Vagina (tissue), 2 donors: ENCODE measurements at places on chromosomes 6 and 20.

- no peak for DNase-seq
Observed at GRCh38 chr6:142152746-142153145, 5.7 kb downstream of the VTA1 start.

DNA sequence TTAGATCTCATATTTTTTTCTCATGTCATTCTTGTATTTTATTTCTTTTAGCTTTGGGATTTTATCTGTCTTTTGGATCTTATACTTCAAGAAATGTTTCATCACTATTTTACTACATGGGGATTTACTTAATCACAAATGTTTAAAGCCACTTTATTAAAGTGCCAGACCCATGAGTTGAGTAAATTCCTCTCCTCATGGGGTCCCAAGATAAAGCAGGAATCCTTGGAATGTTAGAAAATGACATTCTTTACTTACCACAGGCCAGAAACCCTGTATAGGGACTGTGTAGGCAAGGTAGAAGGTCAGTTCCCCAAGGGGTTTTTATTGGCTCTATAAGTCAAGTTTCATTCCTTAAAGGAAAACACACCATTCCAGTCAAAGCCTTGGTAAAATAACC, 28.4 kb upstream of the OR2J2 start:
- no peak for DNase-seq

GRCh38 chr20:24764027-24764793, 184.9 kb upstream of the CST7 start:
- DNase-seq, result peak; percentile 74

- no peak for DNase-seq
Observed at GRCh38 chr20:7667194-7667593, 273.1 kb downstream of the HAO1 start.

DNA sequence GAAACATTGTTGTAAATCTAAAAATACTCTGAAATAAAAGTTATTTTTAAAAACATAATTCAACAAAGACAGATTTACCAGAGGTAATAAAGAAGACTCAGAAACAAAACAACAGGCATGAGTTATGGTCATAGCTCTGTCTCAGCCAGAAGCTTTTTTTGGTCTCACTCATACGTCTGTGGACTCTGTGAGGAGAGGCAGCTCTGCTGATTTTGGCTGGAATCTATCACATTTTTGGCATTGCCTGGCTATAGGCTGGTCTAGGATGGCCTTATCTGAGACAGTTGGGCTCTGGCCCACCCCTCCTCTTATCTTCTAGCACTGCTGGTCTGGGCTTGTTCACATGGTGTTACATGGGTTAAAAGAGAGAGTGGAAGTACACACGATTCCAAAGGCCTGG, 514.0 kb upstream of the BTBD3 start:
- DNase-seq, result no peak

DNA sequence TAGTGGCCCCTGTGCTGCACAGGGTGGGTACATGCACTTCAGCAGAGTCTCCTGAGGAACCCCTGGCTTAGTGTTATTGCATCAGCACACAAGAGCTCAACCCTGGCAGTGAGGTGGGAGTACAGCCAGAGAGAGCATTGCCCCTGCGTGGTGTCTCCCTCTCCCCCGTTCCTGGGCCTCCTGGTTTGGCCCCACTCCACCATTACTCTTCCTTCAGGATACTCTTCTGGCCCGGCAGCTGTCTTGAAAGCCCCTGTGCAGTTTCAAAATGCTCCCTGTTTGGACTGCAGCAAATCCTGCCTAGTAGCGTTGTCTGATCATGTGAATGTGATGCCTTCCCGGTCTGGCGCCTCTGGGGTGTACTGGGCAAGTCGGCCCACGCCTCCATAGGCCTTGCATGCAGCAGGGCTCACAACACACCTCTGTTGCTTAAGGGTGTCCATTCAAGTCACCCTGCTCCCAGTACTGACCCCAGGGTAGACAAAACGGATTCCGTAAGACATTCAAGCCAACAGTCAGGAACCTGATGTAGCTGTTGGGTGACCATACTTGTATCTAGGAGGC, 32.1 kb downstream of the TXNDC5 start:
- DNase-seq, result no peak

- DNase-seq, result no peak
Observed at GRCh38 chr6:104954190-104954797, 2.6 kb upstream of the LIN28B start.

DNA sequence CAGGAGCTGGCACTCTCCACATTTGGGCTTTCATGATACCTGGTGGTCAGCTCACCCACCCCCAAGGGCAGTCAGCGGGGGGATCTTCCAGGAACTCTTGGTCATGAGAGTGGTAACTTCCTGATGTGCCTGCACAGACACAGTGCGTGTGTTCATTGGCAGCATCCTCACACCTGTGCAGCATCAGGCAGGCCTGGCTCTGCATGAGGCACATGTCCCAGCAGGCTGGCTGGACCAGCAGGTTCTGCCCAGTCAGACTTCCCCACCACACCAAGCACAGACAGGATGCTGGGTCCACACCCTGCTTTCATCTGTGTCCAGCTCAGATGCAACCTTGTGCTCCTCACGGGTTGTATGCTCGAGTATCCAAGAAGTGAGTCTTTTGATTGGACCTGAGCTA, 15.7 kb upstream of the UNC93A start:
- no peak for DNase-seq
